ENCODE measurements at places on chromosomes 1 and 21.

DNA sequence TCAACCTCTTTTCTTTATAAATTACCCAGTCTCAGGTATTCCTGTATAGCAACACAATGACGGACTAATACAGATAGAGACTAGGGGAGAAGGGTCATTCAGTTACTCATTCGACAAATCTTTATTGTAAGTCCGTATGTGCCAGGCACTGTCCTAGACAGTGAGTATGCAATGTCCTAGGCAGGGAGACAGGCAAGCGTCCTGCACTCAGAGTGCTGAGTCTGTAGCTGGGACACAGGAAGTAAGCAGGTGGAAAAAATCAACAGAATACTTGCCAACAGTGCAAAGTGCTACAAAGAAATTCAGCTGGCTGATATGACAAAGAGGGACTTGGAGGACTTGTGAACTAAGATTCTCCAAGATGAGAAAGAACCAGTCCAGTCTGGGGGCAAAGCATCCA is 92.2 kb upstream of the ZBTB40 start:
- no peak for DNase-seq

GRCh38 chr1:21397813-21398188 is 42.1 kb upstream of the NBPF3 start:
- peak; percentile 23 for DNase-seq

- DNase-seq, result no peak
Measured at GRCh38 chr1:106727171-106727570, 329.3 kb upstream of the PRMT6 start.

DNA sequence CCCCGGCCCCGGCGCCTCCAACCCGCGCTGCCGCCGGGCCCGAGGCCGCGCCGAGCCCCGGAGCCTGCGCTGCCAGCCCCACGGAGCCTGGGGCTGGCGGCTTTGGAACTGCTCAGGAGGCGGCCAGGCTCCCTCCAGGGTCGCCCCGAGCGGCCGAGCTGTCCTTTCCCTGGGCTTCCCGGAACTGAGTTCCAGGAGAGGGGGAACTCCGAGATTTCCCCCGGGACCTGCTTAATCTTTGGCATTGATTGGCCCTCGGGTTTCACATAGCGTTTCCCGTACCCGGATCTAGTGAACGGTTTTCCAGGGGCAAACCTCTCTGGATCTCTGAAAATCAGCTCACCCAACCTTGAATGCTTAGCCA is 504 bp downstream of the H6PD start:
- DNase-seq, result no peak

DNA sequence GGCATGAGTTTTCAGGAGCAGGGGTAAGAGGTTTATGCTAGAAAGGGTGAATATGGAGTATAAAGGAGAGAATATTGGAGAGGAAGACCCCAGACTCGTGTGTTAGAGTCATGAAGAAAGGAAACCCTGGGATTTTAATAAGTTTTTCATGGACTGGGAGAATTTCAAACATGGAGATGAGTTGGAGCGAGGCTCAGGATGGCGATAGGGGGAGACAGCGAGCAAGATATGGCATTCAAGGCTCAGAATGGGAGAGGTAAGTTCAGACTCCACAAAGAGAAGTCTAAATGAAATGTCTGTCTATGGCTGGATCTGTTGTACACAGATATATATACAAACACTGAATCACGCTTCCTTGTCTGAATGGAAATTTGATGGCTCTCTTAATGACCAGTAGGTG is 92.5 kb downstream of the LRRC40 start:
- no peak for DNase-seq

DNA sequence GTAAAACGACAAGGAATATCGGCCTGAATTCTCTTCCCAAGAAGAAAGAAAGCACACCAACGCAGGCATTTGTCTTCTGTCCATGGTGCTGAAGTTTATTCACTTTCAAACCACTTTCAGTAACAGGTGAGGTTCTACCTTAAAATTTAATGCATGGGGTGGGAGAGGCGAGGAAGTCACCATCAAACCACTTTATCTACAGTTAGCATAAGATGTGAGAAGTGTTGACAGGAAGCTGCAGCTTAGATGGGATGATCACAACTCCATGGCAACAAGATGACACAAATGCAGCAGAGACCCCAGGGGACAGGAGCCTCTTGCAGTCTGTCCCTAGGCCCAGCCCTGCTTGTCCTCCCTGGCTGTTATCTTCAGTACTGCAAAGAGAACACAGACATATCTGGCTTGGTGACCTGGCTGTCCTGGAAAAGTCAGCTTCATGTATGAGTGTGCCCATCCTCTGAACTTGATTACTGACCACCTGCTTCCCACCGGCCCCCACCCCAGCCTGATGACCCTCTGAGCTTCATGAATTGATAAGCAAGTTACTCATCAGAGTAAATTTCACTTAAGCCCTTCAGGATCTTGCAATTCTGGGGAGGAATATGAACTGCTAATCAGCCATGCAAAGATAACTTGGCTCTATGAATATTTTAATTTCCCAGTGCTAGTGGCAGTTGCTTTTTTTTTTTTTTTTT is 1.8 kb downstream of the NPPA start:
- no peak for DNase-seq

DNA sequence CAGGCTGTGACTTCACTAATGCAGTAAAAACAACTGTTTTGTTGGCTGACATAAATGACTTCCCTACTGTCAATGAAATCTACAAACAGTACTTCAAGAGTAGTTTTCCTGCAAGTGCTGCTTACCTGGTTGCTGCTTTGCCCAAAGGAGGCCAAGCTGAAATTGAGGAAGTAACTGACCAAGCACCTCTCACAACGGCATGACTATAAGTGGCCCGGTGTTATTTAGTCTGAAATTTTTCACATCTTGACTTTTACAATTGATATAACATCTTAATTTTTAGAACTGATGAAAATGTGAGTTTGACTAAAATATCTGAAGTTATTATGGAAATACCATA is 274.9 kb upstream of the NR5A2 start:
- DNase-seq, result no peak

DNA sequence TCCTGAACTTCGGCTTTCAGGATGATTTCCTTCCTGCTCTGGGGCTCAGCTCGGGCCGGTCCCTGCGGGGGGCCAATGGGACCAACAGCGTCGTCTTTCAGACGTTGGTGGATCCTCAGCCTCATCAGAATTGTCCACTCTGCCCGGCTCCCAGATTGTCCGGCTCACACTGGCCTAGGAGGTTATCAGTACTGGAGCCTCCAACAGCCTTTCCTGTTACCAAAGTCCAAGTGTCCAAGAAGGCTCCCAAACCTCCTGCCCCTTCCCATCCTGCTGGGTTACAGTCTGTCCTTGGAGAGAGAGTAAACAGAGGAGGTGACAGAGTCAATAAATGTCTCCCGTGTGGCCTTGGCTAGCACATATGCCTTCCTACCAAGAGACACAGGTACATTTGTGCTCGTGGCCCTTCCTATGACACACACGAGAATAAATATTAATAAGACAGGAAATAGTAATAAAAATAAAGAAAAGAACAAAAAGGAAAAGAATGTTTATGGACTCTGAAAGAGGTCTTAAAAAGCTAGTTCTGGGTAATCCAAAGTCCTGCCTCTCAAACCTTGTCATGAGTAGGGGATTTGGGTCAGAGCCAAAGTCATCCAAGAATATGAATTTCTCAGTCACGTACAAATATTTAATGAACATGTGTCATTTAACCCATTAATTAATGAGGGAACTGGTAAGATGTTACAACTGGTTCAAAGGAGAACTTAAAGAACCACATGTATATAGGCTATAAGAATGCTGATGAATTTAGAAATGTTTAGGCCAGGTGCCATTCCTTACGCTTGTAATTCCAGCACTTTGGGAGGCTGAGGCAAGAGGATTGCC is 80.8 kb upstream of the SLC2A1 start:
- no peak for DNase-seq

DNA sequence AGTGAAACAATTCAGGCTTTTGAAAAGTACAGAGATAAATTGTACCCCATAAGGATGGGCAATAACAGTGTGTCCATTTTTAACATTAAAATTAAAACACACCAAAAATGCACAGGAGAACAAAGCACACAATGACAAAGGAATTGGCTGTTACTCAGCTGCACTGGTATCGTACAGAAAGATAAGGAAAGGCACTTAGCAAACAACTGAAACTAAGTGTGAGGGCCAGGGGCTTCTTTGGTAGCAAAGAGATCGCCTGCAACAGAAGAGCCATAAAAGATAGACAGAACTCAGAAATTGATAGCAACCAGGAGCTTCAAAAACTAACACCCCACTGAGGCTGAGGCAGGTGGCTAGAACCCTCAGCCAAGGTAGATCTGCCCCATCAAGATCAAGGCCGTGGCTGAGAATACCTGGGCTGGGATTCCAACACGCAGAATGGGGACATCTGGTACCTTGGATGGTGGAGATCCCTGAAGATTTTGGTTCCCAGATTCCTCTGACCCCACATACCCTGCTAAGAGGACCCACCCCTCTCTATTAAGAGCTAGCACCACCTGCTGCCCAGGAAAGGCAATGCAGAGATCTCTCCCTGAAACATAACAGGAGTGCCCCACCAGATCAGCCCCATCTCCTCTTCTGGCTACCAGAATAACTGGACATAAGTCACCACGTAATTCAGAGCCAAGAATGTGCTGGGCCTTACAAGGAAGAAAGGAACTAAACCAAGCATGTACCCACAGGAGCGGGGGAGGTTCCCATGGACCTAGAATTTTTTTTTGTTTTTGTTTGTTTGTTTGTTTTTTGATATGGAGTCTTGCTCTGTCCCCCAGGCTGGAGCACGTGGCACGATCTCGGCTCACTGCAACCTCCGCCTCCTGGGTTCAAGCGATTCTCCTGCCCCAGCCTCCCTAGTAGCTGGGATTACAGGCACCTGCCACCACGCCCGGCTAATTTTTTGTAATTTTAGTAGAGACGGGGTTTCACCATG is 16.2 kb downstream of the PLEKHO1 start:
- DNase-seq, result peak; percentile 70

Data from stimulated activated naive CD8-positive, alpha-beta T cell treated with anti-CD3 and anti-CD28 coated beads, Interleukin-15, Interleukin-2, amounts not matched to agents 100 U/mL and 50 U/mL, for 24 hours (primary cell).